ENCODE measurements at places on chromosomes 7 and 10. TPM values are rescaled to one million over a fixed set of nuclear protein-coding genes. Genes with fewer than 3 reads are reported as not detected.

GRCh38 chr10:32350811-32351350 lies 3.9 kb upstream of the EPC1 start:
- DNase-seq = no peak
- H3K36me3 ChIP-seq = no peaks in the 10 kb centered on the region
- no peaks in the 10 kb centered on the region for H3K27me3 ChIP-seq
- H3K4me3 ChIP-seq = no peak overlapping the region
- peaks cover 54% of the 10 kb centered on the region for H3K4me1 ChIP-seq

DNA sequence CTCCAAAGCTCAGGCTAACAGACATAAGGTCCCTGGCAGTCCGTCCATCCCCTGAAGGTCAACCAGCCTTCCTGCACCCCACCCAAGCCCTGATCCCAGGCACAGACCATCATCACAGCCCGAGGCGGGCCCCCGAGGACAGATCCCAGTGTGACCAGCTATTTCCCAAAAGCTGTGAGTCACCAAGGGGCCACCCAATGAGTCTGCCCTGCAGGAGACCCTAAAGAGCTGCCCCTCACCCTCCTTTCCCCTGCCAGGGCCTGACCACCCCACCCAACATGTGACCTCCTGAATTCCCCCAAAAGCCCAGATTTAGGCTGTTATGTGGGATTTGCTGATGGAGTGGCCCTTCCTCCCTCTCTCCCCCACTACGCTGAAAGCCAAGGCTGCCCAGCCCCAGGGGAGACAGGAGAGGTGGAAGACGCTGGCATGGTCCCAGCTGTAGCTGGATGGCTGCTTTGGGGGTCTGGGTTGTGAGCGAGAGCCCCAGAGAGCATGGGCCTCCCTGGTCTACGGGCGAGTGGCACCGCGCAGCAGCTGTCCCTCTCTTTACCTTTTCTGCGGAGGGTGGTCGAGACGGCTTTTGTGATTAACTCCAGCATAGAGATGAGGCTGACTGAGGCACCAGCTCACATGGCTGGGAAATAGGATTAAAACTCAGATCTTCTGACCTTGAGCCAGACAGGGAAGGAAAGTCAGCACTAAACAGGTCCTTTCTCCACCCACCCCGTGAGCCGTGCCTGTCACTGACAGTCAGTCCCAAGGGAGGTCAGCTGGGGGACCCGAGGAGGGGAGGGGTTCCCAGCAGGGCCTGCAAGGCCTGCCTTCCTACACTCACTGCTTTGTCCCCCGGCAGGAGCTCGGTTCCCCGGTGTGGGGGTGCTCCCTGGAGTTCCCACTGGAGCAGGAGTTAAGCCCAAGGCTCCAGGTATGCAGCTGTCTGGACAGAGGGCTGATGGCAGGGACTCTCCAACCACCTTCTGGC lies 16.7 kb downstream of the ELN start:
- DNase-seq = no peak
- H3K4me3 ChIP-seq = no peak overlapping the region
- no peaks in the 10 kb centered on the region for H3K4me1 ChIP-seq
- no peaks in the 10 kb centered on the region for H3K27me3 ChIP-seq
- no peak overlapping the region for H3K27ac ChIP-seq

DNA sequence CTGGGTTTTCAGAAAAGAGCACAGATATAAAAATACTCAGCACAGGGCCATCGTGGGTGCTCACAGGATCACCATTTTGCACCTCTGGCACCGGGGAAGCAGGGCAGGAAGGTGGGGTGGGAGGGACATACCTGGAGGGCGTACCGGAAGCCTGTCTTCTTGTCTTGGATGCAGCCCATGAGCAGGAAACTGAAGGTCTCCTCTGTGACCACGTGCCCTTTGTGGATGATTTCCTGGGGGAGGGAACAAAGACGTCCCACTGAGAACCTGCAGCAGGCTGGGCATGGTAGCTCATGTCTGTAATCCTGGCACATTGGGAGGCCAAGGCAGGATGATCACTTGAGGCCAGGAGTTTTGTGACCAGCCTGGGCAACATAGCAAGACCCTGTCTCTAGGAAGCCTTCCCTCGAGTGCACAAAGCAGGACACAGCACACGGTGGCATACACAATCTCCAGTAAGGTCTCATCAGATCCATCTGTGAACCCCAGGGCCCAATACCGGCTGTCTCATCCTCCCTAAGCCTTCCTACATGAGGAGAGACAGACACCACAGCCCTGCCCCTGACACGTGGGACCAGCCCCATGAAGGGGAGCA lies 9.5 kb downstream of the PTCD1 start:
- H3K4me3 ChIP-seq = no peak overlapping the region
- no peaks in the 10 kb centered on the region for H3K4me1 ChIP-seq
- H3K27ac ChIP-seq = no peak overlapping the region
- no peak for DNase-seq

- H3K4me3 ChIP-seq = no peak overlapping the region
- no peaks in the 10 kb centered on the region for H3K27me3 ChIP-seq
- H3K36me3 ChIP-seq = no peaks in the 10 kb centered on the region
- no peaks in the 10 kb centered on the region for H3K4me1 ChIP-seq
- no peak for DNase-seq
- H3K27ac ChIP-seq = no peak overlapping the region
Measured at GRCh38 chr7:106692450-106693051, 31.6 kb upstream of the CCDC71L start.

- H3K27ac ChIP-seq = no peak overlapping the region
- H3K4me1 ChIP-seq = peaks cover 4% of the 10 kb centered on the region
- H3K36me3 ChIP-seq = no peaks in the 10 kb centered on the region
- DNase-seq = no peak
- no peak overlapping the region for H3K4me3 ChIP-seq
Measured at GRCh38 chr10:117544004-117544701, 1.6 kb downstream of the EMX2 start.

DNA sequence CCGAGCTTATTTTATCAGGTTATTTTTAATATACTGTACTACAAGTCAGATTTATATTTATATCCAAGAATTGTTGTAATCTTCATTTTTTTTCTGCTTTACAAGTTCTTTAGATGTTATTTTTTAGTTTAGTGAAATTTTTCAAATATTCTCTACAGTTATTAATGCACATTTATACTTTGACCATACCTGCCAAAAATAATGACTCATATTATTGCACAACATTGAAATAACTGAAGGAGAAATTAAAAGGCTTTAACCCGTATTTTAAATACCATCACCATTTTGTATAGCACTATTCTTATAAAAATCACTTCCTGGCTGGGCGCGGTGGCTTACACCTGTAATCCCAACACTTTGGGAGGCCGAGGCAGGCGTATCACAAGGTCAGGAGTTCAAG lies 278.5 kb downstream of the BICC1 start:
- H3K4me3 ChIP-seq = no peak overlapping the region
- no peak overlapping the region for H3K27ac ChIP-seq
- no peaks in the 10 kb centered on the region for H3K36me3 ChIP-seq
- H3K27me3 ChIP-seq = no peaks in the 10 kb centered on the region
- no peaks in the 10 kb centered on the region for H3K4me1 ChIP-seq
- DNase-seq = no peak

Gene UCN3
- total RNA-seq = not detected

GRCh38 chr10:4883079-4883739 lies 57.2 kb downstream of the AKR1E2 start:
- no peak for DNase-seq
- H3K4me3 ChIP-seq = no peak overlapping the region
- H3K27me3 ChIP-seq = no peaks in the 10 kb centered on the region
- peak overlapping the region; percentile 22 for H3K27ac ChIP-seq
- H3K36me3 ChIP-seq = no peaks in the 10 kb centered on the region
- no peaks in the 10 kb centered on the region for H3K4me1 ChIP-seq

Gene TMEM270
- not detected for total RNA-seq

- no peaks in the 10 kb centered on the region for H3K4me1 ChIP-seq
- peaks cover 15% of the 10 kb centered on the region for H3K36me3 ChIP-seq
- no peak overlapping the region for H3K4me3 ChIP-seq
- no peaks in the 10 kb centered on the region for H3K27me3 ChIP-seq
Measured at GRCh38 chr7:141640239-141640840, 61.6 kb downstream of the DENND11 start.

GRCh38 chr7:33578881-33579672 lies 326.3 kb upstream of the BMPER start:
- DNase-seq = no peak
- no peaks in the 10 kb centered on the region for H3K36me3 ChIP-seq
- no peak overlapping the region for H3K4me3 ChIP-seq
- H3K4me1 ChIP-seq = no peaks in the 10 kb centered on the region
- H3K27ac ChIP-seq = no peak overlapping the region

DNA sequence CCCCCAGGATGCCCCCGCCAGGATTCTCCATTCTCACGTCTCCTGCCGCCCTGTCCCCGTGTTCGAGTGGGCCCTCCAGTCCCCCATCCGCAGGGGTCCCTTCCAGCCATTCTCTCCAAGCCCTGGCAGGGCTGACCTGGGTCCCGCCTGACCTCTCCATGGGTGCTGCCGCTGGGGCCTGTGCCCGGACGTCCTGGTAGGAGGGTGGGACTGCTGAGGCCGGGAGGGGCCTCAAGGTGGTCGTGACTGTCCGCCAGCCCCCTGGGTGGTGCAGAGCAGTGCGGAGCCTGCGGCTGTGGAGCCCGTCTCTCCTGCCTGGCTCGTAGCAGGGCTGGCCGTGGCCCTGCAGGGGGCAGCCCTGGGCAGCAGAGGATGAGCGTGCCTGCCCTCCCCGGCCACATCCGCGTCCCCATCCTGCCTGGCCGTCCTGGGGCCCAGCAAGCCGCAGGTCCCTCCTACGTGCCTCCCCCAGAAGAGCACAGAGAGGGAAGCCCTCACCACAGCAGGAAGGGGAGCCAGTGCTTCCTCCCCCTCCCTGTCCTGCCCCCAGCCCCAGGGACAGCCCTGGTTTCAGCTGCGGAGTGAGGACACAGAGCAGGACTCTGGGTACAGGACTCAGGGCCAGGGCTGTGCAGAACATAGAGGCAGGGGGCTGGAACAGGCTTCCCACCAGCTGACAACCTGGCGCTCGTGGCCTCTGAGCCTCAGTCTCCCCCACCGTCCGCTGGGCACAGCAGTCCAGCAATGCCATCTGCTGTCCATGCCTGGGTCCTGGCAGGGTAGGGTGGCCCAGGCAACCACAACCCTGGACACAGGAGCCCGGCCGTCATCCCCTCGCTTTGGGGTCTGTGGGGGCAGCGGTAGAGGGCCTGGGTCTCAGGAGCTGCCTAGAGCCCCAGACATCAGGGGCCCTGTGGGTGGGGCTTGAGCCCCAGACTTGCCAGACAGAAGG lies 1.5 kb upstream of the GRIFIN start:
- H3K27me3 ChIP-seq = no peaks in the 10 kb centered on the region
- H3K4me3 ChIP-seq = no peak overlapping the region
- no peaks in the 10 kb centered on the region for H3K36me3 ChIP-seq

Gene SOSTDC1
- not detected for total RNA-seq

DNA sequence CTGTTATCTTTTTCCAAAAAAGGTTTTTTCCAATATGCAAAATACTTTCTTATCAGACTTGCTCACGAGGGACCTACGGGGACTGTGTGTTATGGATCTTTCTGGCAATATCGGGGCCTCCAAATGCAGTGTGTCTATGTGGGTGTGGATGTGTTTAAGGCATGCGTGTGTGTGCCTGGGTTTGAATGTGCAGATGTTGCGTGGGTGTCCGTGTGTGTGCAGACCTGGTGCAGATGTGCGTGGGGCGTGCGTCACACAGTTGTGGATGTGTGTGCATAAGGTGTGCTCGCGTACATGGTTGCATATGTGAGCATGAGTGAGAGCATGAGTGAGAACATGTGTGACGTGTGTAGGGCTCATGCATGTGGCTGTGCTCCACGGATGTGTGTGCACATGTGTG lies 19.7 kb downstream of the NKX6-2 start:
- H3K27ac ChIP-seq = no peak overlapping the region
- no peaks in the 10 kb centered on the region for H3K4me1 ChIP-seq
- H3K4me3 ChIP-seq = no peak overlapping the region
- no peaks in the 10 kb centered on the region for H3K27me3 ChIP-seq
- DNase-seq = no peak
- no peaks in the 10 kb centered on the region for H3K36me3 ChIP-seq

Gene TDRD1
- total RNA-seq = 0.13 TPM

GRCh38 chr10:35058134-35058533 lies 32.0 kb downstream of the CUL2 start:
- H3K27ac ChIP-seq = no peak overlapping the region
- no peak overlapping the region for H3K4me3 ChIP-seq
- DNase-seq = no peak
- H3K27me3 ChIP-seq = no peaks in the 10 kb centered on the region
- H3K36me3 ChIP-seq = peaks cover 32% of the 10 kb centered on the region
- no peaks in the 10 kb centered on the region for H3K4me1 ChIP-seq

GRCh38 chr10:131000743-131001142 lies 310.8 kb downstream of the TCERG1L start:
- H3K4me3 ChIP-seq = no peak overlapping the region
- no peak for DNase-seq
- no peaks in the 10 kb centered on the region for H3K27me3 ChIP-seq
- no peaks in the 10 kb centered on the region for H3K4me1 ChIP-seq
- no peak overlapping the region for H3K27ac ChIP-seq

- no peaks in the 10 kb centered on the region for H3K4me1 ChIP-seq
- no peaks in the 10 kb centered on the region for H3K27me3 ChIP-seq
- DNase-seq = no peak
- H3K27ac ChIP-seq = no peak overlapping the region
- H3K4me3 ChIP-seq = no peak overlapping the region
Measured at GRCh38 chr7:45241339-45242109, 83.9 kb downstream of the RAMP3 start.

GRCh38 chr7:1224086-1224716 lies 8.5 kb upstream of the UNCX start:
- H3K27me3 ChIP-seq = peaks cover 50% of the 10 kb centered on the region
- H3K27ac ChIP-seq = no peak overlapping the region
- no peaks in the 10 kb centered on the region for H3K4me1 ChIP-seq
- no peak for DNase-seq
- no peaks in the 10 kb centered on the region for H3K36me3 ChIP-seq

Gene BTBD16
- not detected for total RNA-seq

- no peak for DNase-seq
- no peak overlapping the region for H3K27ac ChIP-seq
- no peaks in the 10 kb centered on the region for H3K36me3 ChIP-seq
- H3K4me3 ChIP-seq = no peak overlapping the region
- H3K4me1 ChIP-seq = no peaks in the 10 kb centered on the region
- H3K27me3 ChIP-seq = no peaks in the 10 kb centered on the region
Measured at GRCh38 chr10:112771733-112772132, 178.3 kb upstream of the TCF7L2 start.

Data from CD8-positive, alpha-beta memory T cell (primary cell).